Pancreas (tissue), 10 donors: ENCODE measurements at places on chromosomes 13 and 19. TPM values are rescaled to one million over a fixed set of nuclear protein-coding genes. Genes with fewer than 3 reads are reported as not detected.

RFPL4A gene
- 0.75 TPM for total RNA-seq

NCR1 gene
- not detected for total RNA-seq

GRCh38 chr19:37114001-37114400, 35.8 kb downstream of the ZNF420 start:
- no peak for DNase-seq

DNA sequence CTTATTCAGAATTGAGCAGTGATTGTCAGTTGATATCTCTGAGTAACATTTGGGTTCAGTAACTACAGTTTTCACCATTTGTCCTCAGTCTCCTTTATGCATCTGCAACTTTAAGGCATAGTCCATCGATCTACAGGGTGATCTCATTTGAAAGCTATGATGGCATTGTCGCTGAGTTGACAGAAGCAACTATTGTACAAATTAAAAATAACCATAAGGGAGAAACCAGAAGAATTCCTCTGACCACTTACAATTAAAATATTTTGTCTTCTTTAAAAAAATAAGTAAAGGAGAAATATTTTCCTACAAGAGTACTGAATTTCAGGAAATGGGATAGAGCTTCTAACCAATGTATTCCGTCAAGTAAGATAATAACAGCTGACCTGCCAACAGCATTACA, 30.6 kb downstream of the RAP2A start:
- no peak for DNase-seq
